Activated CD4-positive, alpha-beta T cell treated with anti-CD3 and anti-CD28 coated beads, Interleukin-2, amount 10 ng/mL, durations not matched to agents 24 days and 14 days (primary cell): ENCODE measurements at places on chromosomes 1 and 21. TPM values are rescaled to one million over a fixed set of nuclear protein-coding genes. Genes with fewer than 3 reads are reported as not detected.

- DNase-seq = no peak
Observed at GRCh38 chr1:110082477-110082876, 12.0 kb upstream of the ALX3 start.

CYP2J2 gene
- total RNA-seq = 0.49 and 0.78 TPM in 2 replicates

KCTD3 gene
- 4.5 and 6.9 TPM in 2 replicates for total RNA-seq

EPHA8 gene
- not detected in 2 replicates for total RNA-seq
